ENCODE measurements at places on chromosomes 13 and 19.

GRCh38 chr13:79770056-79770455 is 289.1 kb downstream of the NDFIP2 start:
- DNase-seq = no peak

DNA sequence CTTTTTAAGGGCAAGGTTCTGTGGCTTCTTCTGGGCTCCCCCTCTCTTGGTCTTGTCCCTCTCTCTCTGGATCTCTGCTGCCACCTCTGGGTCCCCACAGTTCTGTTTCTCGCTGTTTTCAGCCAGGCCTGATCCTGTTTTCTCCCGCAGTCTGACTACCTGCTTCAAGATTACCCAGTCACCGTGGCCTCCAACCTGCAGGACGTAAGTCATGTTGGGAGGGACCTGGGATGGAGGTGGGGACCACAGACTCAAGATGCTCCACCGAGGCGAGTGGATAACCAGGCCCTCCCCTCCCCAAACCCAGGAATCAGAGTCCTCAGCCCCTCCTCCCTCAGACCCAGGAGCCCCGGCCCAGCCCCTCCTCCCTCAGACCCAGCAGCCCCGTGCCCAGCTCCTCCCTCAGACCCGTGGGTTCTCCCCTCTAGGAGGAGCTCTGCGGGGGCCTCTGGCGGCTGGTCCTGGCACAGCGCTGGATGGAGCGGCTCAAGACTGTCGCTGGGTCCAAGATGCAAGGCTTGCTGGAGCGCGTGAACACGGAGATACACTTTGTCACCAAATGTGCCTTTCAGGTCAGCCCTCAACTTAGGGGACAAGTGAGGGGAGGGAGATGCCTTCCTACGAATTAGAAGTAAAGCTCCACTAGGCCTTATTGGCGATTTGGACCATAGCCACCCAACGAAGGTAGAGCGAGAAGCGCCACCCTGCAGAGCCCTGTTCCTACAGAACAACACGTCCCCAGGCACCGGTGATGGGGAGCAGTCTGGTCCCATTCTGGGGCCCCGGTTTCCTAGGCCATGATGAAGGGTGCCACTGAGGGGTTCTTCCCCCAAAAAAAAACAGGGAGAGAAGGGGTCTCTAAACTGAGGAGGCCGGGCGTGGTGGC is 2.2 kb downstream of the FLT3LG start:
- DNase-seq = no peak

DNA sequence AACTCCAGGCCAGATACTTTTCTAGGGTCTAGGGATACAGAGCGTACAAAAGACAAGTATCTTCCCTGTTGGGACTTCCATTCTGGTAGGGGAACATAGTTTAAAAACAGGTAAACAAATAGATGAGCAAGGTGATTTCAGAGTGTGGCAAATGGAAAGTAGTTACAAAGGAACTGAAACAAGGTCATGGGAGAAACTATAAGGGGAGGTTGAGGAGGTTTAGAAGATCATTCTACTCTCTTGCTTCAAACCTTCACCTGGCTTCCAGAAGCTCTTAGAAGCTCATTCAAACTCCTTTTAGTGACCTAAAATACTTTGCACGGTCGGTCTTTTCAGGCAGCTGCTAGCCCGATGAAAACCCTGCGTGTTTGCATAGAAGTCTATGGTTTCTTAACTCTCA is 9.1 kb downstream of the FFAR2 start:
- no peak for DNase-seq

- no peak for DNase-seq
Measured at GRCh38 chr19:40277356-40278059, 7.6 kb downstream of the AKT2 start.

- DNase-seq = peak; percentile 65
Measured at GRCh38 chr13:76992548-76993001, 694 bp downstream of the CLN5 start.

- DNase-seq = no peak
Measured at GRCh38 chr13:44160591-44161191, 212.9 kb upstream of the SERP2 start.

DNA sequence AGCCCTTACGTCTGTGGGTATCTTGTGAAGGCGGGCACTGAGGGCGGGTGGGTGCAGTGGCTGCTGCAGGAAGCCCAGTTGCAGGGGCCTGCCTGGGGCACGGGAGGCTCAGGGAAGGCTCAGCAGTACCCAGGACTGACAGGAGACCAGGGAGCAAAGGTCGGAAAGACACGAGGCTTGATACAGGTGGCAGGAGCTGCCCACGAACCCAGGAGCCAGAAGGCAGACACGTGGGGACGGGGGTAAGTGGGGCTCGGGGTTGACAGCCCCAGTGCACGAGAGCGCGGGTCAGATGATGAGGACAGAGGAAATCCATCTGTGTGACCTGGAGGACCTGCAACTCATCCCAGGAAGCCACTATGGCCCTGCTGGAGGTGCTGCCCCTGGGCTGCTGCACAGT is 25.3 kb downstream of the ELAVL1 start:
- DNase-seq = no peak

DNA sequence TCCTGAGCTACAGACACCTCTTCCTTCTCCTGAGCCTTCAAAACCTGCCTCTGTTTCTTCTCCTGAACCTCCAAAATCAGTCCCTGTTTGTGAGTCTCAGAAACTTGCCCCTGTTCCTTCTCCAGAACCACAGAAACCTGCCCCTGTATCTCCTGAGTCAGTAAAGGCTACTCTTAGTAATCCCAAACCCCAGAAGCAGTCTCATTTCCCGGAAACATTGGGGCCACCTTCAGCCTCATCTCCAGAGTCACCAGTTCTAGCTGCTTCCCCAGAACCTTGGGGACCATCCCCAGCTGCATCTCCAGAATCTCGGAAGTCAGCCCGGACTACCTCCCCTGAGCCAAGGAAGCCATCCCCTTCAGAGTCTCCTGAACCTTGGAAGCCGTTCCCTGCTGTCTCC is 10.0 kb downstream of the CHAMP1 start:
- no peak for DNase-seq

GRCh38 chr13:99995589-99996380 is 14.2 kb downstream of the ZIC2 start:
- peak; percentile 95 for DNase-seq

DNA sequence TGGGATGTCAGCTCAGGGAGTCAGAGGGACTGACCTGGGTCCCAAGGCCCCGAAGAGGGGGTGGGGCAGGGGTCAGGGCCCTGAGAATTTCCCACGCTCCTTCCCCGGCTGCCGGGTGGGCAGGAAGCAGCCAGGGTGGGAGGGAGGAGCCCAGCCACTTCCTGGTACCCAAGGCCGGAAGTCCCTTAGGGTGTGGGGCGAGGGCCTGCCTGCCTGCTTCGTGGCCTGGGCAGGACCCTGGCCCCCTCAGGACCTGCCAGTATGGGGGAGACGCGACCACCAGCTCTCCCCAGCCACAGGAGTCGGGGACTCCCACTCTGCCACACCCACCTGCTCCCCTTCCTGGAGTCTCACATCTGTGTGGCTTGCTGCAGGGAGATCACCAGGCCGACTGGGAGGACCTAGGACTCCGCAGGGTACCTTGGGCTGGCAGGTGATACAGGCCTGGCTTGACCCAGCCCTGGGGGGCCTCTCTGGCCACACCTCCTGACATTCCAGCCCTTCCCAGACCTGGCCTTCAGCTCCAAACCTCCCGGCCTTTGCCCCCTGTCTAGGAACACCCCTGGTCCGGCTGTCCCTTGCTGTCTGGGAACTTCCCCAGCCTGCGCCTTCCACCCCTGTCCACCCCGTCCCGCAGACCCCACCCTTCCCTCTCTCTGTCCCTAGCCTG is 9.8 kb upstream of the CIRBP start:
- DNase-seq = no peak

- DNase-seq = no peak
Measured at GRCh38 chr13:49044836-49045235, 69.1 kb downstream of the FNDC3A start.

- DNase-seq = peak; percentile 39
Measured at GRCh38 chr13:81639984-81640582, 1299.2 kb upstream of the SPRY2 start.

GRCh38 chr13:75725736-75726135 is 89.6 kb downstream of the LMO7 start:
- no peak for DNase-seq

GRCh38 chr13:90835826-90836225 is 511.7 kb upstream of the MIR17HG start:
- DNase-seq = no peak

DNA sequence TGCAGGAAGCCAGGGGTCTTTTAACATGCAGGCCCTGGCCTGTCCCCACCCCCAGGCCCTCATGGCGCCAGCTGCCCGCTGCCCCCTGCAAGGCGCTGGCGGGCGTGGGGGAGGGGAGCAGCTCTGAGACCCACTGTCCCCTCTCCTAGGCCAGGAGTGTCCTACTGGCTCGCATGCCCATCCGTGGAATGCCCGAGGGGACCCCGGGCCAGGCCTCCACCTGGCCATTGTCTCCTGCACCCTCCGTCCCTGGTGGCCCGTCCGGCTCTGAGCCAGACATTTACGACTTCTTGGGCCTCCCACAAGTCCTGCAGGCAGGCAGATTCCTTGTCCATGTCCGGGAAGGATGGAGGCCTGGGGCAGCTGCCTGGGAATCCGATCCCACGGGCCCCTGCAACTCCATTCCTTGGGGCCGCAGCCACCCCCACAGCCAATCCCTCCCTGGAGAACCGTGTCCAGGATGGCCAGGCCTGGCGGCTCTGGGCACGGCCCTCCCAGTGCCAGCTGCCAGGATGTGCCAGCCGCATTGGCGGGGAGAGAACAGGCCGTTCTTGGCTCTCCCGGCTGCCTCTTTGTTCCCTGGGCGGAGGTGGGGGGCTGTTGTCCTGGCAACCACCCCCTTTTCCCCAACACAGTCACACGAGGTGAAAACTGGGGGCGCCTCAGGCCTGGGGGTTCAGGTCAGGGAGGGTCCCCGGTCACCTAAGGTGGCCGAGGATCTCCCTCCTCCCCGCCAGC is 10.5 kb upstream of the PLIN3 start:
- no peak for DNase-seq

DNA sequence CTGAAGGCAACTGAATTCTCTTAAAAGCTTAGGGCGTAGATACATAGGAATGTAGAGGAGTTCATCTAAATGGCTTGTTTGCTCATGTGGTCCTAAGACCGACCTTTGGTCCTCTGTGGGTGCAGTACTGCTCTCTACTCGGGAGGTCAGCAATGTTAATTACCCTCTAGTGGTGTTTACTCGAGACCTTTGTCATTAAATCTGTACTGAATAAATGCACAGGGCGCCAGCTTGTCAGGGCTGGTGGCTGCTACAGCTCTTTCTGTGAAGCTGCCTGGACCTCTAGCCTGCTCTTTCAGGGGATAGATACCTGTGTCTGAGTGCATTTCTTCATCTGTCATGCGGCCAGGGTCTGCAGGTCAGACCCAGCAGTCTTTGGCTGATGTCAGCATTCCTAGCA is 29.2 kb upstream of the MPHOSPH8 start:
- DNase-seq = no peak

- DNase-seq = no peak
Measured at GRCh38 chr19:6378486-6378885, 2.8 kb upstream of the PSPN start.

DNA sequence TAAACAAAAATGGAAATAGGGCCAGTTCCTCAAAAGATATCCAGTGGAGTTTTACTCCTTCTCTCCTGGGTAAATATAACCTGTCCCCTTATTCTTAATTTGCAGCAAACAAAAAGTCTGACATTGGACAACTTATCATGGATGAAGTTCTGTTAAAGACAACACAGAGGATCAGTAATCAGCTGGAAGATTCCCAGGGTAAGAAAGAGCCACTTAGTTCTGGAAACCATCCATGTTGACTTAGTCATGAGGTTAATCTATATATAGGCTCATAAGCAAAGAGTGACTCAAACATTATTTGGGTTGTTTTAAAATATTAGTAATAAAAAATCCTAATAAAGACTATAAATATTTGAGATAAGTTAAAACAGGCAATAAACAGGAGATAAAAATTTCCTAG is 40.5 kb upstream of the EBPL start:
- DNase-seq = no peak

DNA sequence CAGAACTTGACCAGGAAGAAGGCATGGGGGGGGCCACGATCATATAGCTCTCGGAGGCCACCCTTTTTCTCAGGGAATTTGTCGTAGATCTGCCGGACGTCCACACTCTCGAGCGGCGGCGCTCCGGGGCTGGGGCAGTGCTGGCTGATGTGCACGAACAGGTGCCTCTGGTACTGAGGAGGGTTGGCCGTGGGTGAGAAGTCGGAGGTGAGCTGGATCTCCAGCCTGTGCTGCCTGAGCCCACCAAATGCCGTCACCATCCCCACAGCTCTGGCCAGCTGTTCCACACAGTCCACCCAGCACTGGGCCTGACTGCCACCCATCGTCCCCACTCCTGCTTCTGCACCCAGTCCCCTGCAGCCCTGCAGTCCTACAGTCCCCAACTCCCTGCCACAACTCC is 12.0 kb downstream of the CD37 start:
- DNase-seq = no peak

Measured in NCI-H1417 (cell line).